ENCODE measurements at places on chromosomes 2 and 18.

GRCh38 chr2:74863802-74864248, 29.9 kb downstream of the HK2 start:
- DNase-seq: no peak

DNA sequence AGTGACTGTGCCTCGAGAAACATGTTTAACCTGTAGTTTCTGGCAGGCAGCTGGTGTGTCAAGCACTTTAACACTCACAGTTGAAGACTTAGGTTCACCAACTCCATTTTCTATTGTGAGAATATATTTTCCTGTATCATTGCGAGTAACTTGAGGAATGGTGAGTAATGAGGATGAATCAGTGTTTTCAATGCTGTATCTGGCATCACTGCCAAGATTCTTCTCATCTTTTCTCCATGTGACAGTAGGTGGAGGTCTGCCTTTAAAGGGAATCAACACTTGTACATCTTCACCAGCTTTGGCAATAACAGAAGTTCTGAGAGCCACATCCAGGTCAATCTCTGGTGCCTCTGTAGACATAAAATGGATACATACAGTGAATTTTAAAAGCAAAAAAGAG, 72.8 kb downstream of the PLEKHA3 start:
- no peak for DNase-seq

- no peak for DNase-seq
These were observed 18.5 kb upstream of the ZNF236 start for GRCh38 chr18:76803814-76804213.

GRCh38 chr2:232662486-232663260, 29.3 kb downstream of the EFHD1 start:
- DNase-seq: no peak

DNA sequence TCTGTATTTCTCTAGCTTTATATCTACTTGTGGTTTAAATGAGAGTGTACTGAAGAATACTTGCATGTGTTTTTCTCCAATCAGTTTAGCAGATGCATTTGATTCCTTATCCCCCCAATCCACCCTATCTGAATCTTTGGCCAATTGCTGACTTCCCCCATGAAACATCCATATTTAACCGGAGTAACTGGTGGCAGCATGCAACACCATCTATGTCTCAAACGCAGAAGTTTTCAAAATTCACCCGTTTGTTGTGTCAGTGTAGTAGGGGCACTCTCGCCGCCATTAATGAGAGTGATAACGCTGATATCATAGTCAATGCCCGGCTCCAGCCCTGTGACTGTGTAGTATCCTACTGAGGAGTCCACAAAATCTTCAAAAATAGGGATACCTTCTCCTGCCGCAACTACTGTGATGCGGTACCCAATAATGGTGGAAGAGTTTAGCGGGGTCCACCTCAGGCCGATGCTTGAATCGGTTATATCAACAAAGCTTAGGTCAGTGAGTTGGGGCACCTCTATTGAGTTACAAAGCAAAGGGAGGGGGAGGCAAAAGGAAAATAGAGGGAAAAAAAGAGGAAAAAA, 43.1 kb downstream of the FN1 start:
- DNase-seq: no peak

DNA sequence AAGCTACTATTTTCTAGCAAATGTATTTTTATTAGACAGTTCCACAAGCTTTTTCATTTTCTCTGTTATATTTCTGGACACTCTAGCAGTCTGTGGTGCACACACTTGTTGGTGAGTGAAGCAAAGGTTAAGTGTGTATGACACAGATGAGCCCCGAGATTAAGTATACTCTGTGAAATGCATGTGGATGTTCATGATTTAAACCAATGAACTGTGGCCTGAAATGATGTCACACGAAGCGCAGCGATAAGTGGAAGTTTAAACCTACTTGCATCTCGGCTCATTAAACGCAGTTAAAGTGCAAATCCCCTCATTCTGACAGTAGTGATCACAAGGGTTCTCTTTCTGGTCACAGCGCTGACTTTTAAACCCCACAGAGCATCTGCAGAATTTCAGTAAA, 1488.8 kb upstream of the NXPH2 start:
- DNase-seq: no peak

- no peak for DNase-seq
These were observed 162.9 kb upstream of the ZNF516 start for GRCh38 chr18:76657911-76658470.

GRCh38 chr2:7592618-7593140, 675.5 kb downstream of the RNF144A start:
- DNase-seq: no peak

GRCh38 chr18:71238974-71239624, 950.3 kb downstream of the SOCS6 start:
- DNase-seq: no peak

- DNase-seq: no peak
These were observed 182.5 kb downstream of the TMEM163 start for GRCh38 chr2:134536296-134536695.

- peak; percentile 52 for DNase-seq
These were observed 634 bp downstream of the PTPRM start for GRCh38 chr18:7567474-7568425.

GRCh38 chr2:234291765-234292204, 205.1 kb downstream of the ARL4C start:
- DNase-seq: no peak

DNA sequence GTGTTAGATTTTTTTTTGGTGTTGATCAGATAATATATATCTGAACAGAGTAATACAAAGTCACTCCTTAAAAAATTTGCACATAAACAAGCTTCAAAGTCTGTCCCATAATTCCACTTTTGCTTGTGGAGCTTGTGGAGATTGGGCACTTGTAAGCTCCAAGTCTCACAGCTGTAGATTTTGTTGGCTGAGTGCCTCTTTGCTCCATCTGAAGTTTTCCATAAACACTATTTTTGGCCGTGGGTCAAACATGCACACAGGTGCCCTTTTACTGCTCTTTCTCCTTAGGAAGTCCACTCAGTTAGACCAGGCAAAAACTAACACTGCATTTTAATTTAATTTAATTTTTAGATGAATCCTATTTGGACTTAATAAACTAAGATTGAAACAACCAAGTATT, 3.6 kb upstream of the KCNJ13 start:
- no peak for DNase-seq

- DNase-seq: no peak
These were observed 61.8 kb downstream of the MREG start for GRCh38 chr2:215951558-215951957.

DNA sequence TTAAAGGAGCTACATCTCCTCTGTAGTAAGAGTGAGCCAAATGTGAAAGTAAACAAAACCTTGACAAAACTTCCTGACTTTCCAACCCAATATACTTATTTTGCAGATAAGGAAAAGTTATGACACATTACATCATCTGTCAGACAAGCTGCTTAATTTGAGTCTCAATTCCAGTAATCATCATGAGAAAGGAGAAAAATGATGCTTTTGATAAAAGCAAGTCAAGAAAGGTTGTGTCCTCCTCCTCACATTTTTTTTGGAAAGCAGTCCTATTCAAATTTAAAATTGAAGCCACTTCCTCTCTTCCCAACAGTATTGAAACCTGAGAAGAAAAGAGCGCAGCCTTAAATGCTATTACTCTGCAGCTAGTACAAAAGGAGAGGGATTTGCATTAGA, 519.6 kb downstream of the LRP1B start:
- no peak for DNase-seq

DNA sequence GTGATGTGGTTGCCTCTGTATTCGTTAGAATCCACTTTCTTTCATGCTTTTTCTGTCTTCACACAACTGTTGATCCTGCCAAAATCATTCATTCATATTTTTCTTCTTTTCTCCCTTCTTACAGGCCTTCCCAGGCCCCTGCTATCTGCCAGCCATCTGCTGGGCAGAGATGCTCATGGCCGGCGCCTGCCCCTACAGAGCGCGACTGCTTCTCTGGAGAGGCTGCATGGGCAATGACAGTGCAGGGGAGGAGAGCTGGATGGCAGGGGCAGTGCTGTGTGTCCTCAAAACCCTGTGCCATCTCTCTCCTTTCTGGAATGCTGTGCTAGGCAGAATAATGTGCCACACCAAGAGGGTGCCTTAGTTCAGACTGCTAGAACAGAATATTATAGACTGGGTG, 125.2 kb downstream of the INHBB start:
- DNase-seq: no peak

- no peak for DNase-seq
These were observed 656.0 kb upstream of the CELF4 start for GRCh38 chr18:38221476-38222100.

DNA sequence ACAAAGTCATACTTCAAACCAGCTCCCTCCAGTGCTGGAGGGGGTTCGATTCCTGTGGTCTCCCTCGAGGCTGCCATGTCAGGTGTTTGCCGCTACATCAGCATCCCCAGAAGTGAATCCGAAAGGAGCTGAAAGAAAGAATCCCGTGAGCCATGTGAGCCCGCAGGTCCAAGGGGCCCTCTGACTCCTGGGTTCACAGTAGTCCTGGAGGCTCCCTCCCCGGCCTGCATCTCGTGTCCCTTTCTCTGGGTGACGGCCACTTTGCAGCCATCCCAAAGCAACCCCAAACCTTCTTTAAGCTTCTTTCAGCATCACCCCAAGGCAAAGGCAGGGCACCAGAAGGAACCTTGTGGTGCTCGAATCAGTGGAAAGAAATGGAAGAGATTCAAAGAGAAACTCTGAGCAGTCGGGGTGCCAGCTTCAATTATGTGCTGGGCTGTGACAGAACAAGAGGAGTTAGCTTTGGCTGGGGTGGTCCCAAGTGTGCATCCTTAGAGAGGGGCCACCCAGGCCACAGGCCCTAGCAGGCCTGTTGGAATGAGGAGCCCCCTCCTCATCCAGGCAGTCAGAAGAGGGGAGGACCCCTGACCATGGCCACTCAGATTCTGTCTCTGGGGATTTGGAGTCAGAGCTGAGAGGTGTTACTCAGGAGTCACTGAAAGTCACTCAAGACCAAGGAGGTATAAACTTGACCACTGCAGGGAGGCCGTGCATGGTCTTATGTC, 59.7 kb downstream of the CIB4 start:
- no peak for DNase-seq

DNA sequence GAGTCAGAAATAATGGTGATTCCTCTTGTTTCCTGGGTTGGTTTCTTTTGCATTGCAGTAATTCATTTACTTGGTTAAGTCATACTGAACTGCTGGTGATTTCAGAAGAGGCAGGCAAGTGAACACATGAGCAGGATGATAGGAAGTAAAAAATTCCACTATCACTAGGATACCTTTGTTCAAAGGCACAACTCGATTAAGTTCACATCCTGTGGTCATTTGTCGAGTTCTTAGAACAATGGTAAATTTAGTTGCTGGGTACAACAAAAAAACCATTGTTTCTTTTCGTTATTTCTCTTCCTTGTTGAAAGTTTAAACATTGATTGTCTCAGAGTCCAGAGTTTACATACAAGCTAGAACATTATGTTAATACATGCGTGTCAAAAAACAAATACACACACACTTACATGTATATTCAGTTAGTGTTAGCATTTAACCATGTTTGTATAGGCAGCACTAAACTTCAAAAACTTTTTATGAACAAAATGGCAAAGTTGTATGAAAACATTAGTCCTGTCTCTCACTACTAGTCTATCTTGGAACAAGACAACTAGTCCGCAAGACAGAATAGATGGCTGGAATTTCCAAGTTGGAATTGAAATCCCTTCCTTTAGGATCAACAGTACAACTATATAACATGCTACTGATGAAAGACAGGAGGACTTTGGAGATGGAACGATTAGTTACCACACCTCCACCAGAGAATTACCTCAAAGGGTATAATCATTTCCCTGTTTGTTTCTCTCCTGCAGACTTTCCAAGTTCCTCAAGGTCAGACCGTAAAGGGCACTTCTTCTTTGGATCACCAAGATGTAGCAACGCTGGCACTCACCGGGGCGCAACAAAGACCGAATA, 26.2 kb downstream of the STK39 start:
- DNase-seq: no peak

GRCh38 chr2:199684832-199685231, 166.2 kb downstream of the FTCDNL1 start:
- no peak for DNase-seq

- DNase-seq: no peak
These were observed 327.1 kb downstream of the CCDC178 start for GRCh38 chr18:33113416-33113815.

DNA sequence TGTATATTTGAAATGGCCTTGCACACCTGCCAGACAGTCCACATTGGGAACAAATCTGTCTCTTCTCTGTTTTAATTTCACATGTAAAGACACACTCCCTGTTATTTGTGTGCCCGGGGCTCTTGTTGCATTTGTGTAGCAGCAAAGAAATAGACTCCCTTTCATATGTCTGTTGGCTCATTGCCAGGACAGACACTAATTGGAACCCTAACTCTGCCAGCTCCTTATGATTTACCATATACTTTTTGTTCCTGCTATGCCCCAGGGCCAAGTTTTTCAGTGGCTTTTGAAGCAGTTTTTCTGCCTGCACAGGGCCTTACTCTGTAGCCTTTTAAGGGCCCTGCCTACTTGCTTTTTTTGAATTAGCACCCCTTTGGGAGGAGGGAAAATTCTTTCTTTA, 396.9 kb downstream of the DLGAP1 start:
- no peak for DNase-seq

- DNase-seq: no peak
These were observed 6.4 kb upstream of the NPAS2 start for GRCh38 chr2:100813527-100813926.
